ENCODE measurements at places on chromosomes 1 and 21. TPM values are rescaled to one million over a fixed set of nuclear protein-coding genes. Genes with fewer than 3 reads are reported as not detected.
A peak's percentile ranks its signal among the peaks of the same experiment; 100 is the strongest.

DNA sequence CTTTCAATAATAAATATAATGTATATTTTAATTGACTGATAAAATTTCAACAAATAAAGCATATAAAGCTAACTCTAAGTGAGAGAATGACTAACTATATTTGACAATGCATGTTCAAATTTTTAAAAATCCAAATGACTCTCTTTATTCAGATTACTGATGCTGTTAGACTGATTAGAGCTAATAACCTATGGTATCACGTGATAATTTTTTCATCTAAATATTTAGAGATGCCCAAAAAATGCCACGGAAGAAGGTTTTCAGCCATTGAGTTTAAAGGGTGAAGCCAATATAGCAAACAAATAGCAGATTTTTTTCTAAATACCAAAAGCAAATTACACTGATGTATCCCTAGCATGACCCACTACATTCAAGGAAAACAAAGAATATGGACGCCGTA lies 61.1 kb upstream of the OR10J4 start:
- no peak for DNase-seq

DNA sequence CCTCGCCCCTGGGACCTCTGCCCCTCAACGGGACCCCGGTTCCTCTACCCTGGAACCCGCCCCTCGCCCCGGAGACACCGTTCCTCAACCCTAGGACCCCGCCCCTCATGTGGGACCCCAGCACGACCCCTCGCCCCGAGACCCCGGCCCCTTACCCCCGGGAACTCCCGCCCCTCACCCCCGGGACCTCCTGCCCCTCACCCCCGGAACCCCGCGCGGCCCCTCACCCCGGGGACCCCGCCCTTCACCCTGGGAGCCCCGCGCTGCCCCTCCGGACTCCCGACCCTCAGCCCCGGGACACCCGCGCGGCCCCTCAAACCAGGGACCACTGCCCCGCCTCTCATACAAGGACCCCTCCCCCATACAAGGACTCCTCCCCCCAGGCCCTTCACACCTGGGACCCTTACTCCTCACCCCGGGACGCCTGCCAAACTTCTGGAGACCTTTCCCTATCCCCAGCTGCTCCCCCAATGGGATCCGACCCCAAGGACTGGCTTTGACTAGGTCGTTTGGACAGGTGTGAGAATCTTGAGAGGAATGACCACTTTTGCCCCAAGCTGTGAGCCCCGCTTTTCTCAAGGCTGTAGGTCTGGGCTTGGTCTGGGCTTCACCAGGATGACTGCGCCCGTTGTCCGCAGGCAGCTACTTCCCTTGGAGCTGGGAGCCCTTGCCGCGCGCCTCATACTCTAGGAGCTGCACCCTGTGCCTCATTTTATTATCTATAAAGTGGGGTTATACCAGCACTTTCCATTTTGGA lies 843 bp downstream of the DIP2A start:
- no peak for DNase-seq

DNA sequence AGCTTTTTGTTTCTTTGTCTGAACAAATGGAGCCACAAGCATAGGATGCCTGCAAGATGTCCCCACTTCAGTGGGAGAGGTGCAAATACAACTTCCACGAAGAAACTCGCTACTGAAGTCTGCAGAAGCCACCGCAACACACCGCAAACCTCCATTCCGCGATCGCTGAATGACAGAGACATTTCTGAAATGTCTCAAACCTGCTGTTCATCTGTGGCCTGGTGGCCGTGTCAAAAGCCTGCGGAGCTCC lies 1.0 kb downstream of the TP53BP2 start:
- DNase-seq, result no peak

DNA sequence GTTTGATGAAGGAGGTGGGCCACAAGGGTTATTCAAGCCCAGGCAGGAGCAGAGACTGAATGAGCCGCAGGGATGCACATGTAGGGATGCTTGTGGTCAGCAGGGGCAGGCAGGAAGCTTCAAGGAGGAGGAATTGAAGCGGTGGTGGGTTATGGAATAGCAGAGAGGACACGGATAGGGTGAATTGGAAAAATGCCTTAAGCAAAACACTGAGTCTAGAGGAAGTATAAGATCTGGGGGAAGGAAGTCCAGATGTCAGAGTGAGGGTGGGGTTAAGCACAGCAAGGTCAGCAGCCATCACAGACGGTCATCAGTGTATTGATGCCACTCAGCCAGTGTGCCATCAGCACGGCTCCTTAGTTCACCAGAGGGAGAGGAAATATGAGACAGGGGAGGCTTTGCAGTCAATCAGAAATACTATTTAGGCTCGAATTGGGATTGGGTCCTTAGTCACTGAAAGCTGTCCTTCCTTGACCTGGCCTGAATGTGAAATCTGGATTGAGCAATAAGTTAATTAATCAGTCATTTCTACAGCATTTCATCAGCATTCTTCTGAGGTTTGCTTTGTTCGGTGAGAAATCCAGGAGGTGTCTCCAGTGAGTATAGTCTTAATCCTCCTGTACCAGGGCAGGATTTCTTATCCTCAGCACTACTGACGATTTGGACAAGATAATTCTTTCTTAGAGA lies 6.0 kb upstream of the LCE1F start:
- no peak for DNase-seq

GRCh38 chr1:225545649-225546048 lies 107.3 kb downstream of the ENAH start:
- no peak for DNase-seq

GRCh38 chr1:46517010-46517600 lies 27.5 kb downstream of the DMBX1 start:
- DNase-seq, result peak; percentile 66

- no peak for DNase-seq
Observed at GRCh38 chr1:202293569-202293968, 48.2 kb downstream of the UBE2T start.

DNA sequence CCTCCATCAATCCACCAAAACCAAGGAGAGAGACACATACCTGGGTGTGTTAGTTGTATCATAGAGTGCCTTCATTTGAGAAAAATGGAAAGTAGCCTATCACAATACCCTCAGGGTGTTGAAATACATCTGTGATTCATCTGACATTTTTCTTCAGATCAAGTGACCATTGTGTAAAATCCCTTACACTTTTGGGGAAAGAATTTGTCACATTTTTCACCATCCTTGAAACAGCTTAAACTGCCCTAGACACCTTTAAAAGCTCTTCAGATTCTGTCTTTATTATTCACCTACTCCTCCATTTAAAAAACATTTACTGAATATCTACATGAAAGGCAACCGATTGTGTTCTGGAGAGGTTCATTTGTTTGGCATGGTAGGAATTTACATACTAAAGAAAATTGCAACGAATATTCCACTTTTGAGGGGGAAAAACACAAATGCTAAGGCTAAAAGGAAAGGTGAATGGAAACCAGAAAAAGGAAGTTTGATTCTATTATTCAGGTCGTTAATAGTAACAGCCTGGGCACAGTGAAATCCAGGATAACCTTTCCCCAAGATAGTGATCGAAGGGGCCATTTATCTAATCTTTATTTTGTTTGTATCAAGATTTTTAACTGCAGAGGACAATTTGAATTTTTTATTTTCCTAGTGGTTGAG lies 70.4 kb upstream of the SAMSN1 start:
- no peak for DNase-seq

GRCh38 chr1:112722601-112723510 lies 7.7 kb upstream of the PPM1J start:
- DNase-seq, result no peak

DNA sequence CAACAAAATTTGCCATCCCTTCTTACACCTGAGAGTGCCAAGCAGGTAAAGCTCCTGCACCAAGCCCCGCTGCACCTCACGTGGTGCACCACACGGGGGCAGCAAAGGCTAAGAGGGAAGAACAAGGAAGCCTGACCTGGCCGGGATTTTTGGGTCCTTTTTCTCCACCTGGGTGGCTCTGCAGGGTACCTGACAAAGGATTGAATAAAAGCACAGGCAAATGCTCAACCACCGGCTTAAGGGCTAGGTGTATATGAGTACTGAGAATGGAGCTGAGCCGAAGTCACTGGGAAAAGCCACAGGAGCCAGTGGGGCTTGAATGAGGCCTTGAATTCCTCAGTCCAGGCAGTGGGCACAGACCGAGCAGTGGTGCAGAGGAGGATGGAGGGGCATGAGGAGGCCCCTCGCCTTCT lies 36.4 kb downstream of the ZNF697 start:
- no peak for DNase-seq

DNA sequence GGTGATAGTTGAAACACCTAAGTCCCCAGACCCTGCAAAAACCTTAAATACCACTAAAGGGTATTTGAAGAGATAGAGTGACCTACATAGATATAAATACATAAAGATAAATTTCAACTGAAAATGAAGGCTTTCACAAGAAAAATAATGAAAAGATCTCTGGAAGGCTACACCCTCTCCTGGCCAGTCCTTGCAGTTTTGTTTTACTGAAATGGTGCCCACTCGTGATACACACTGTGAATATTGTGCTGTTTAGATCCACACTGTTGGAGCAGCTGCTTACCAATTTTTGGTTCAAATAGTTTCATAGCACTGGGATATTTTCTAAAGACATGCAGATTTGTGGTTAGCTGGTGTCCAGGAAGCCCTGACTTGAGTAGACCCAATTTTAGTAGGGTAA lies 31.5 kb upstream of the RNF187 start:
- no peak for DNase-seq

DNA sequence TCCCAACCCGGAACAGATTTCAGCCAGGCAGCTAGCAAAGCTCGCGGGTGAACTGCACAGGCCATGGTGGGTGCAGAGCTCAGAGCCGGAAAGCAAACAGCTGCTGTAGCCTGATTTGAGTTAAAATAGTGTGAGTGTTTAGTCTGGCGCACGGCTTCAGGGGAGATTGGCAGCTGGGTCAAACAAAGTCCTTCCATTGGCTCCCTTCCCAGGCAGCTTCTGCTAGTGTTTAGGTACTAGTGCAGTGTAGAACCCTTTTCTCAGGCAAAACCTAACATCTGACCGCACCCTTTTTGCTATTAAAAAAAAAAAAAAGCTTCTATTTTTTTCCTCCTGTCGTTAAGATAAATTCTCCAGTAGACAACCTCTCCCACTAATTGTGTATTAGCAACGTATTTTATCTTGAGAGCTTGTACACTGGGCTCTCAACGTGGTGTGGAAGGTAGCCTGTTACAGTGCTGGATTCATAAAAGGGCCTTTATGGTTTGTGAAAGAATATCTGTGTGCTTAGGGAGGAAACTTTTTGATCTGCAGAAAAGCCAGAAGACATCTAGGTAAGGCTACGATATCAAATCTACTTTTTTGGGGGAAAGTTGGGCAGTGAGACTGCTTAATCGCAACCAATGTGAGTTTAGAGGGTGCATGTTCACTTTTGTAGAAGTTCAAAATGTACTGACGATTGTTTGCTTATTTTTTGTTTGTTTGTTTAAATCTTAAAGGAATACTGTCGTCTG lies 689.6 kb downstream of the USP25 start:
- no peak for DNase-seq

GRCh38 chr1:88935522-88936222 lies 44.3 kb upstream of the GTF2B start:
- DNase-seq, result no peak

DNA sequence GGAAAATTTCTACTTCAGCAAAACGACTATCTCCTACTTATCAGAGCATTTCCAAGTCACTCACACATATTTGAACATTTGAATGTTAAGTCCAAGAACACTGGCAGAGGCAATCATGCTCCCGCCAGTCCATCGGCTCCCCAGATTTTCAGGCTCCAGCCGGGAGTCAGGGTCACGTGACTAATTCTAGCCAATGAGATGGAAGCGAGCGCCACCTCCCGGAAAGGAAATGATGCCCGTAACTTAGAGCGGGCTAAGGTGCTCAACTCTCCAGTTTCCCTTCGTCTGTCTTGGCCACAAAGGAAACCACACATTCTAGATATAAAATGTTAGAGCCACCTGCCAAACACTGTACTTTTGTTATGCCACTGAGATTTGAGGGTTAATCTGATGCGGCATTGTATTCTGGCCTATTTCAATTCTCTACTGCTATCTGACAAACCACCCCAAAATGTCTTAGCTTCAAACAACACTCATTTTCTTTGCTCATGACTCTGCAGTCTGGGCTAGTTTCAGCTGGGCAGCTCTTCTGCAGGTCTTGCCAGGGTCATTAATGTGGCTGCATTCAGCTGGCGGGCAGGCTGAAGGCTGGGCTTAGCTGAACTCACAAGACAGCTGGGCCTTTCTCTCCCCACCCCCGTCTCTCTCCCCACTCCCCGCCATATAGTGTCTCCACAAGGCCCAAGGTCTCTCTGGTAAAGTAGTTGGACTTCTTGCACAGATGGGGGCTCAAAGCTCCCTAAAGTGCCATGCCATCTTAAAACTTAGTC lies 16.5 kb upstream of the LHX4 start:
- DNase-seq, result peak; percentile 42

GRCh38 chr1:57736940-57737339 lies 313.1 kb upstream of the DAB1 start:
- no peak for DNase-seq

DNA sequence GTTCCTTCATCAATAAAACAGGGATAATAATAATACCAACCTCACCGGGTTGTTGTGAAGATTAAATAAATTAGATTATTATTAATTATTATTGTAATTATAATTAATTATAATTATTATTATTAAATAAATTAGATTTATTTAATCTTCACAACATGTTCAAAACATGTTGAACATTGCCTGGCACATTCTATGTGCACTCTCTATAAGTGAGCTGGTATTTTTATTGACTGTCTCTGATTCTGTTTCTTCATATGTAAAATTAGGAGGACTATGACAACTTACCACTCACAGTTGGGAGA lies 834 bp upstream of the C8B start:
- DNase-seq, result no peak

- no peak for DNase-seq
Observed at GRCh38 chr1:246772686-246773085, 48.5 kb downstream of the SCCPDH start.

The CDK11B gene
- total RNA-seq, result 21.8 TPM

The ITGB2 gene
- total RNA-seq, result 1.4 TPM

The TRIM46 gene
- total RNA-seq, result 9.7 TPM

The DYNLT4 gene
- not detected for total RNA-seq

The TYW3 gene
- total RNA-seq, result 3.6 TPM

The CD53 gene
- total RNA-seq, result not detected

The RAB3GAP2 gene
- 55.7 TPM for total RNA-seq

The SYT11 gene
- 3.4 TPM for total RNA-seq

The KRTAP13-2 gene
- not detected for total RNA-seq

The TDRD10 gene
- not detected for total RNA-seq

The XKR8 gene
- total RNA-seq, result 3.5 TPM

The NEXN gene
- 47.6 TPM for total RNA-seq

Measured in chondrocyte (in vitro differentiated cells).